Fibroblast of upper back skin (primary cell): ENCODE measurements at places on chromosomes 16 and 17.

DNA sequence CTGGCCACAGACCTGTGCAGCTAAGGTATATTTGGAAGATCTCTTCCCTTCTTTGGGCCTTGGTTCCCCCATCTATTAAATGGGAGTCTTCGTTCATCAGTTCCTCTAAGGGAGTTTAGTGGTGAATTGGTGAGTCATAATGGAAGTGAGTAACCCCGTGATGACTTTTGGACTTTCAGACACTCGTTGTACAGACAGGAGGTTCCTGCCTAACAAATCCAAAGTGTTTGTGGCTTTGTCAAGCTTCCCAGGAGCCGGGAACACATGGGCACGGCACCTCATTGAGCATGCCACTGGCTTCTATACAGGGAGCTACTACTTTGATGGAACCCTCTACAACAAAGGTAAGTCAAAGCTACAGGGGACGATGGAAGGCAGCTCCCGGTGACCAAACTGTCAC lies 40.4 kb downstream of the WSCD1 start:
- DNase-seq: no peak

DNA sequence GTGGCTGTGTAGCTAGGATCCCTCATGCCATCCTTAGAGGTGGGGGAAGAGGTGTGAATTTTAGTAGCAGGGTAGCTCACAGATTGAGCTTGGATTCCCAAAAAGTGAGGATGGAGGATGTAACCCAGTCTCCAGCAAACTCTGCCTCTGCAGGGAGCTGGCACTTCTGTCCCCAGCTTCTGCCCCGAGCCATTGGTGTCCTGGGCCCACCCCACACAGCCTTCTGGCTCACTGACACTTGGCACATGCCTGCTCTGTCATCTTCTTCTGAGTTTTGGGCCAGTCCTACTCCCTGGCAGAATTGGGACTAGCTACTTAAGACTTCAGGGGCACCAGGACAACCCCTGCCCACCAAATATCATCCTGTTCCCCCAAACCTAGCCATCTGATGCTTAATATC lies 2.3 kb downstream of the CACNG5 start:
- no peak for DNase-seq

DNA sequence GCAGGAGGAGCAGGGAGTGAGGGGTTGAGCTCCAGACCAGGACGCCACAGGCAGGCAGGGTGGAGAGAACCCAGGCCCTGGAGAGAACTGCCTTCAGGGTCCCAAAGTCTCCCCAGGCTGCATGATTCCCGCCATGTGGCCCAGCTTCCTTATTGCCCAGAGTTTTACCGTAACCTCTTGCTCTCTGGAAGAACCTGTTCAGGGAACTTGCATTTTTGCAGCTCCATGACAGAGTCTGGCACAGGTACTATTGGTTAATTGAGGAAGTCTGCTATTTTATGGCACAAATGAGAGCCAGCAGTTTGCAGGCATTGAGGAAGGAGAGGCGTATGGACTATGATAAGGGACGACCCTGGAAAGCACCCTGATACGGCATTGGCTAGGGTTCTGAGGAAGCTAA lies 11.6 kb upstream of the NOS2 start:
- DNase-seq: no peak

- DNase-seq: no peak
Observed at GRCh38 chr16:50933262-50933661, 191.4 kb downstream of the CYLD start.

- DNase-seq: no peak
Observed at GRCh38 chr17:73819440-73820395, 175.5 kb upstream of the SDK2 start.

GRCh38 chr17:61574542-61575351 lies 16.3 kb downstream of the NACA2 start:
- DNase-seq: peak; percentile 36

- DNase-seq: no peak
Observed at GRCh38 chr17:19573075-19573474, 39.4 kb downstream of the SLC47A1 start.

GRCh38 chr16:84941921-84942320 lies 69.4 kb downstream of the ZDHHC7 start:
- no peak for DNase-seq

GRCh38 chr16:28606291-28607115 lies 3.3 kb downstream of the SULT1A1 start:
- DNase-seq: no peak

GRCh38 chr17:70956726-70957125 lies 787.4 kb downstream of the KCNJ2 start:
- no peak for DNase-seq

DNA sequence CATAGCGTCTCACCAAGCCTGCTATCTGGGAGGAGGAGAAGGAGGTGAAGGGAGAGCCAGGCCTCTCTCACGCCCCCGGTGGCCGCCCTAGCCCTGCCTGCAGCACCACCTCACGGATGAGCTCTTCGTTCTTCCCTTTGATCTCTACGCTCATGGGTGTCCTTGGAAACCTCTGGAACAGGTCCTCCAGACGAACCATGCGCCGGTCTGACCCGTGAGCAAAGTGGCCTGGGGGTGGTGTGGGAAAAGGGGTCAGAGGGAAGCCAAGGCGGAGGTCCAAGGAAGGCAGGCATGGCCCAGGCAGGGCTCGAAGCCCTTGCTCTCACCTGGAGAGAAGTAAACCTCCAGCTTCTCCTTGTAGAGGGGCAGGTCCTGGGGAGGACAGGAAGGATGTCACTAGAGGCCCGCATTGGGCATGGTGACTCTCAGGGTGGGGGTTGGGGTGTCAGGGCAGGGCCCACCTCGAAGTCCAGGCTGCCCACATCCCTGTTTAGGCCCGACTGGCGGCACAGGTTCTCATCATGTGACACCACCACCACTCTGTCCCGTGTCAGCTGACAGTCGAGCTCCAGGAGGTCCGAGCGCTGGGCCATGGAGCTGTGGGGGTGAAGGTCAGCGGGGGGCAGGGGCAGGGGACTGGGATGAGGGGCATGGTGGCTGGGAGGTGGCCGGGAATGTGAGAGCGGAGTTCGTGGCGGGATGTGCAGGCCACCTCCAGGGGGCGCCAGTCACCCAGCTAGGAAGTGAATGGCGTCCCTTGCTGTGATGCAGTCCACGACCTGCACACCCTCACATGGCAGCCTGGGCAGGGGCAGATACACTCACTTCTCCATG lies 923 bp downstream of the GDPD3 start:
- DNase-seq: peak; percentile 44

GRCh38 chr17:50660887-50661345 lies 26.2 kb downstream of the ABCC3 start:
- no peak for DNase-seq

GRCh38 chr17:5913032-5913531 lies 157.1 kb upstream of the WSCD1 start:
- DNase-seq: no peak

DNA sequence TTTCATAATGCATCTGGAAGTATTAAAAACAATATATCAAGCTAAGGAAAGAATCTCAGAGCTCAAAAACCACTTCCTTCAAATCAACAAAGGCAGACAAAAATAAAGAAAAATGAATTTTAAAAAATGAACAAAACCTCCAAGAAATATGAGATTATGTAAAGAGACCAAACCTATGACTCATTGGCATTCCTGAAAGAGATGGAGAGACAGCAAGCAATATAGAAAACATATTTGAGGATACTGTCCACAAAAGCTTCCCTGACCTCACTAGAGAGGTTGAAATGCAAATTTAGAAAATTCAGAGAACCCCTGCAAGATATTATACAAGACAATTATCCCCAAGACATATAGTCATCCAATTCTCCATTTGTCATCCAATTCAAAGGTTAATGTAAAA lies 311.3 kb upstream of the SOX9 start:
- DNase-seq: peak; percentile 62

DNA sequence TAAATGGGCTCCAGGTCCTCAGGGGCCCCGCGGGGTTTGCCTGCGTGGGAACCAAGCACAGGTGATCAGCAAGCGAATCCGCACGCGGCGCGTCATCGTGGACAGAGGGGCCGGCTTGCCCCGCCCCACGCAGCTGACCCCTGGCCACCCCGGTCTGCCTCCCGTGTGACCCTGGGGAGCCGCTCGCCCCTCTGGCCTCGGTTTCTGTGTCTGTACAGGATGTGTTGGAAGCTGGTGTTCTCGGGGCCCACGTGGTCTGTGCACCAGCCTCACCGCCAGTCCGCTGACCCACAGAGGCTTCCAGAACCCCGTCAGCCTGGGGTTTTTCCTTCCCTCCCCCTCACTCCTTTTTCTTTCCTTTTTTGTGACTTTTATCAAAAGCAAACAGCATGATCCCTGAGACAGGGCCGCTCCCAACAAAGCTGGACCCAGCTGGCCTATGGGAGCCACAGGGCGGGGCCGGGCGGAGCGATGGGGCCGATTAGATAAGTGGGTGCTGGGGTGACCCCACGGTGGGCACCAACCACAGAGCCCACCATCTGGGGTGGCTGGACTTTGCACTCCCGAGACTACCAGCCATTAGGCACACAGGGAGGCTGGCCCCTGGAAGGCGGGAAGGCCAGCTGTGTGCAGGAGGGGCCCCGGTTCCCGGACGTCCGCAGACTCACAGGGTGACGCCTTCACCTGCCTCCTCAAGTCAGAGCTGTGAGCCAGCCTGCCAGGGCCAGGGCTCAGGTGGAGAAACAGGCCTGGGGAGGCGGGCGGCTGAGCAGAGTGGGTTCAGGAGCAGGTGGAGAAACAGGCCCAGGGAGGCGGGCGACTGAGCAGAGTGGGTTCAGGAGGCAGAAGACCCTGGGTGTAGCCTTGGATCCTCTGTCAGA lies 56.0 kb downstream of the ZFPM1 start:
- DNase-seq: no peak

DNA sequence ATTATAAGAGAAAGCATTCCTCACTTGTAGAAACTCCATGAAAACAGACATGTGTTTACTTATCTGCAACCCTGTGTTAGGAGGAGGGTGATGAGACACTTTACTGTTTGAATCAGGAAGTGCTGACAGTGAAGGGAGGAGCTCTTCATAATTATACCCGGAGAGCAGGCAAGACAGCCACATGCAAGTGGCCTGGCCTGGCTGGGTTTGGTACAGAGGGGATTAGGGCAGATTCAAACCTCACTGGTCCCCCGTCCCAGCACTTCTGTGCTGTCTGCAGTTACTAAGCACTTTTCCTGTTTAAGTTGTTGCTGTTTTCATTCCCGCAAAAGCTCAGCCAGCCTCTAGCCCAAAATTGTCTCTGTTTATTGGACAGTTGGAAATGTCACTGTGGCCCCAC lies 78.5 kb downstream of the WWOX start:
- no peak for DNase-seq

DNA sequence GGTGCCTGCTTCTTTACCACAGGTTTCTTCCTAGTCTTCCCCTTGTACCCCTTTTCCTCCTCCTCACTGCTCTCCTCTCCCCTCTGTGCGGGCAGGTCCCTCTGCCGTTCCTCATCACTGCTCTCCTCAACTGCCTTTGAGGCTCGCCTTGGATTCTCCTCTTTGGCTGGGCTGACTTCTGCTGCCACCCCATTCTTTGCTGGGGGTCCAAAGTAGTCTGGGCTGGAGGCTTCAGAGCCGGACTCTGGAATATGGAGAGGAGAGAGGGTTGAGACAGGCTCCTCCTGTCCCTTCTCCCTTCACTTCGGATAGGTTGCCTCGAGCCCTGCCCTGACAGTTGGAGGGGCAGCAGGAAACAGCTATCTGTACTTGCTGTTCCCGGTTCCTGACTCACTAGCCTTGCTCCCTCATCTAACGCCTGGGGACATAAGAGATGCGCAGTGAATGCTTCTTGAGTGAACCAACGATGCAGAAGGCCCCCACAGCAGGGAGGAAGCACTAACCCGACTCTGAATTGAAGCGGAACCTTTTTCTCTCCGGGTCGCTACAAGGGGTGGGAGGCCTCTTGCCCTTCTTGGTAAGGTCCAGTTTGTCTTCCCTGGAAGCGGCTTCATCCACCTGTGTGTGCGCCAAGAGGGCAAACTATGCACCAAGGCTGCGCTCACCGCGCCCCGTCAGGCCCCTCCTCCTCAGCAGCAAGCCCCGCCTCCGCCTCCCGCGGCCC lies 655 bp downstream of the HIRIP3 start:
- DNase-seq: peak; percentile 28

- no peak for DNase-seq
Observed at GRCh38 chr17:750431-751037, 1.5 kb downstream of the GEMIN4 start.

GRCh38 chr17:59851439-59852375 lies 41.0 kb downstream of the TUBD1 start:
- DNase-seq: peak; percentile 82

DNA sequence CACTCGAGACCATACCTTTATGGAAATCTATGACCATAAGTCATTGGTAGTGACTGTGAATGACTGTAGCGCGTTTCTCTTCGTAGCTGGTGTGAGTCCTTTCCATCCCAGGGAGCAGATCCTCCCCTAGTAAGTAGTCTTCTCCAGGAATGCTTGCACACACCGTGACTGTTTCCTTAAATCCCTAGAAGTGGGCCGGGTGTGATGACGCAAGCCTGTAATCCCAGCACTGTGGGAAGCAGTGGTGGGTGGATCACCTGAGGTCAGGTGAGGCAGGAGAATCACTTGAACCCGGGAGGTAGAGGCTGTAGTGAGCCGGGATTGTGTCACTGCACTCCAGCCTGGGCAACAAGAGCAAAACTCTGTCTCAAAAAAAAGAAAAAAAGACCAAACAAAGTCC lies 70.6 kb downstream of the CRISPLD2 start:
- DNase-seq: no peak

GRCh38 chr16:81590714-81591544 lies 146.3 kb downstream of the CMIP start:
- no peak for DNase-seq

GRCh38 chr17:68707031-68707430 lies 105.9 kb upstream of the FAM20A start:
- peak; percentile 88 for DNase-seq

DNA sequence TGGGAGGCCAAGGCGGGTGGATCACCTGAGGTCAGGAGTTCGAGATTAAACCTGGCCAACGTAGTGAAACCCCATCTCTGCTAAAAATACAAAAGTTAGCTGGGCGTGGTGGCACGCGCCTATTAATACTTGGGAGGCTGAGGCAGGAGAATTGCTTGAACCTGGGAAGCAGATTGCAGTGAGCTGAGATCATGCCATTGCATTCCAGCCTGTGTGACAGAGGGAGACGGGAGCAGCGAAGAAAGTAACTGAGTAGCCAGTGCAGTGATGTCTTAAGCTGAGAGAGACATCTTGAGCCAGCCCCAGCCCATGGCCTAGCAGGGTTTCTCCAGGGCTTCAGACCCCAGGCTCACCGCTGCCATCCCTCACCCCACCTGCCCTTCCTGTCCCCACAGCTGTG lies 9.8 kb upstream of the SMIM5 start:
- no peak for DNase-seq

DNA sequence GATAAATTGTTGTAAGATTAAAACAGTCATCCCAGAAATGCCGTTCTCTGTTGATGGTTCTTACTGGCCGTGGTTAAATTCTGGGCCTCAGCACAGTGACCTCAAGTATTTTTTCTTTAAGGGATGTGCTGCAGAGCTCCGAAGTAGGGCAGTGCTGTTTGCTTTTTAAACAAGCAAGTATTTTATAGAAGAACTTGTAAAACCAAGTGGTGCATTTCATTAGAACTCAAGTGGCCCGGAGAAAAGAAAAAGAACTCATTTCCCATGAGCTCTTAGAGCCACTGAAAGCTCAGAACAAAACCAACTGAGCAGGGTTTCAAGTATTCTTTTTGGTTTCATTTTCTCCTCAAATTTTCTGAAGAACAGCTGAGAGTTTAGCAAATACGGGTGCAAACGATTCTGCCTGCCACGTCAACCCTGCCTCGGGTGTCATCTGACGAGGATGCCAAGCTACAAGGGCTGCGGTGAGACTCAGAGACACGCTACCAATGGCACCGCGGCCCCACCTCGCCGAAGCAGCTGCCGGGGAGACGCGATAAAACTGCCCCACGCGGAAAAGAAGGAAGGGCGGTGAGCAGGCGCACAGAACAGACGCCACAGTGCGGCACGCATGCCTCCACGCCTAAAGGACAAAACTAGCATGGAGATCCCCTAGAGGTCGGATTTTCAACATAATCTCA lies 6.3 kb downstream of the LMF1 start:
- DNase-seq: no peak

GRCh38 chr16:80993307-80993706 lies 13.4 kb downstream of the CMC2 start:
- peak; percentile 92 for DNase-seq
